ENCODE measurements at places on chromosomes 12 and 14.

DNA sequence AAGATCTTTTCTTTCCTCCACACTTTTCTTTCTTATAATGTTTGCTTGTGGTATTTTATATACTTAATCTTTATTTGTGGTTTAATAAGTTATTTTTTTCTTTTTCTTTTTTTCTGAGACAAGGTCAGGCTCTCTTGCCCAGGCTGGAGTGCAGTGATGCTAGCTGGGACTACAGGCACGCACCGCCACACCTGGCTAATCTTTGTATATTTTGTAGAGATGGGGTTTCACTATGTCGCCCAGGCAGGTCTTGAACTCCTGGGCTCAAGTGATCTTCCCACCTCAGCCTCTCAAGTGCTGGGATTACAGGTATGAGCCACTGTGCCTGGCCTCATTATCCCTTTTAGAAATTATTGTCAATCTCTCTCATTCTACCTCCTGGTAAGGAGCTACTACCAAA lies 87.1 kb downstream of the SCFD1 start:
- DNase-seq = no peak

GRCh38 chr12:111224186-111225066 lies 144.5 kb downstream of the PHETA1 start:
- DNase-seq = no peak

GRCh38 chr12:19402743-19403431 lies 36.4 kb upstream of the AEBP2 start:
- no peak for DNase-seq

- no peak for DNase-seq
Measured at GRCh38 chr12:46377678-46378077, 5.1 kb upstream of the SLC38A2 start.

GRCh38 chr14:69270097-69270496 lies 10.1 kb downstream of the GALNT16 start:
- no peak for DNase-seq

- DNase-seq = no peak
Measured at GRCh38 chr12:16385782-16386646, 38.6 kb downstream of the MGST1 start.

DNA sequence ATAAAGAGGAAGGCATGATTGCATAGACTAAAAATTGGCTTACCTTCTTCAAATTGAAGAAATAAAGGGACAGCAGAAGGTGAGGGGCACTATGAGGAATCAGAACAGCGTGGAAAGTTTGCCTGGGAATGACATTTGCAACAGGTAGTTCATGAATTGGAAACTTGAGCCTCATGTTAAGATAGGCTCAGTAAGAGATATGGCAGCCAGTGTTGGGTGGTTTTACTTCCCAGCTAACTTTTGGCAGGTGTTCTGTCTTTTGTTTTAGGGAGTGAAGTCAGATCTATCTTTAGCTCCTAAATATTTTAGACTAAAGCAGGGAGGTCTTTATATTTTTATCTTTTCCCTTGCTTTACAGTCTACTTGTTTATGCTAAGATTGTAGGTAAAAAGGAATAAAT lies 122.4 kb downstream of the ANO6 start:
- DNase-seq = no peak

DNA sequence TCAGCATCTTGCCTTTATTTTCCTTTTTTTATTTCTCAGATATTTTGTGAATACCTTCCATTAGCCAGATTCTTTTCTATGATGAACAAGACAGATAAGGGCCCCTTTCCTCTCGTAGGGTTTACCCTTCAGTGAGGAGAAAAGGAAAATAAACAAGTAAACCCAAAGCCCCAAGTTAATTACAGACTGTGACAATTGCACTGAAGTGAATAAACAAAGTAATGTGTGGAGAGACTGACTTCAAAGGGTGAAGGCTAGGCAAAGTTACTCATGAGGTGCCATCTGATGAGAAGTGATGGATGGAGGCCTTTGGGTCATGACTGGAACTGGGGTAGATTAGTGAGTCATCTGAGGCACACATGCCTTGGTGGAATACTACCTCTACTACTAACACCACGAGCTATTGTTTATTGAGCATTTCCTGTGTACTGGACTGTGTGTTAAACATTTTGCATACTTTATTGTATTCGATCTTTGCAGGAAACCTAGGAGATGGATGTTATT lies 143.4 kb upstream of the PRICKLE1 start:
- DNase-seq = no peak

- DNase-seq = no peak
Measured at GRCh38 chr14:103613517-103613916, 15.5 kb upstream of the KLC1 start.

- DNase-seq = no peak
Measured at GRCh38 chr14:50717811-50718210, 49.7 kb upstream of the SAV1 start.

DNA sequence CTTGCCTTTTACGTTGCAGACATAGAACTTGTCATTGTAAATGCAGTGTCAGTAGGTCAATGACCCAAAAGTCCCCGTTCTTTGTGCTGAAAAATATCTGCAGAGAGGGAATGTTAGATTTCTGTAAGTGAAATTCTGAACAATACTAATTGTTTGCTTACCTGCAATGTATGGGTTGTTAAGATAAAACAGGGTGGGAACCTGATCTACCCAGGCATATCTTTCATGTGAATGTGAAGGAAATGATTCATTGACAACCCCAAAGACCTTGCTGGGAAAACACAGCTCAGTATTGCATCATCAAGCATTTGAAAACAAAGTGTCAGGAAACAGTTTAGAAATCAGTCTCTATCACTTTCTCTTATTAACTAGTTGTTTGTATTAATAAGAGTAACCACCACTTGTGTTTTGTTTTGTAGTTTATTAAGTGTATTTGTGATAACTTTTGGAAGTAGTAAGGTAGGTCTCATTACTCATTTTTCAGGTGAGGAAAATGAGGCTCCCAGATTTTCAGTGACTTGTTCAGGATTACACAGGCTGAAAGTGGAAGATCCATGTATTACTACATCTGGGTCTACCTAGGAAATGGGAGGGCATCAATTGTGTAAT lies 57.9 kb upstream of the SLC38A2 start:
- DNase-seq = peak; percentile 5

GRCh38 chr12:75938189-75938588 lies 93.4 kb downstream of the PHLDA1 start:
- DNase-seq = no peak

DNA sequence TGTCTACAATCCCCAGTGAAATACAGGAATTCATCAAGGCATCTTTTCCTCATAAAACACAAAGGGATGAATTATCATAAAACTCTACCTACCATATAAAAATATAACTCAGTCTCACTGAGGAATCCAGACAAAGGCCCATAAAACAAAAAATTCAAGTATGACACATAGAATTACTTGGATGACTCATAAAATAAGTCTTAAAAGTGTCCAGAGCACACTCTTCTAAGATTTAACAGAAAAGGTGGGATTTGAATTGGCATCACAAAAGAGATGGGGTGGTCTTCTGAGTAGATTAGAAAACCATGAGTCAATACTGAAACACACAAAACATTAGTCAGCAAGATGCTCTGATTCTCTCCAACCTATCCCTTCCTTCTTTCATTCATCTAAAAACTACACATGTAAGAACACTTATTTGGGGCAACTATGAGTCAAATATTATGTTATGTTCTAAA lies 202.7 kb upstream of the GARIN6 start:
- no peak for DNase-seq

DNA sequence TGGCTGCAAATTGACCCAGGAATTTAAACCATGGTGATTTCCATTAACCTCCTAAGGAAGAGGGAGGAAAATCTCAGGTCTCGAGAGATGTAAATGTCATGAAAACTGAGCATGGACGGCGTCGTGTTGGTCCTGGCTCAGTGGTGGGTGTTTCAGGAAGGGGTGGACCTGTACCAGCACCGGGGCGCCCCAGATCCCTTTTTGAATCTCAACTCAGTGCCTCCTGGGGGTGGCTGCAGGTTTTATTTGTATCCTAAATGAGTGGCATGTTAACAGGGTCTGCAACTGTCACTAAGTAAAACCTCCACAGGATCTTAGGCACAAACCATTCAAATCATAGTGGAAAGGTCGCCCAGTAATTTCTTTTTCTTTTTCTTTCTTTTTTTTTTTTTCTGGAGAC lies 101.3 kb downstream of the ASCL4 start:
- no peak for DNase-seq

GRCh38 chr14:89531661-89532335 lies 114.8 kb upstream of the FOXN3 start:
- DNase-seq = no peak

GRCh38 chr12:48601013-48601756 lies 31.3 kb upstream of the LALBA start:
- no peak for DNase-seq

- DNase-seq = no peak
Measured at GRCh38 chr12:118189741-118190191, 53.8 kb downstream of the PEBP1 start.

DNA sequence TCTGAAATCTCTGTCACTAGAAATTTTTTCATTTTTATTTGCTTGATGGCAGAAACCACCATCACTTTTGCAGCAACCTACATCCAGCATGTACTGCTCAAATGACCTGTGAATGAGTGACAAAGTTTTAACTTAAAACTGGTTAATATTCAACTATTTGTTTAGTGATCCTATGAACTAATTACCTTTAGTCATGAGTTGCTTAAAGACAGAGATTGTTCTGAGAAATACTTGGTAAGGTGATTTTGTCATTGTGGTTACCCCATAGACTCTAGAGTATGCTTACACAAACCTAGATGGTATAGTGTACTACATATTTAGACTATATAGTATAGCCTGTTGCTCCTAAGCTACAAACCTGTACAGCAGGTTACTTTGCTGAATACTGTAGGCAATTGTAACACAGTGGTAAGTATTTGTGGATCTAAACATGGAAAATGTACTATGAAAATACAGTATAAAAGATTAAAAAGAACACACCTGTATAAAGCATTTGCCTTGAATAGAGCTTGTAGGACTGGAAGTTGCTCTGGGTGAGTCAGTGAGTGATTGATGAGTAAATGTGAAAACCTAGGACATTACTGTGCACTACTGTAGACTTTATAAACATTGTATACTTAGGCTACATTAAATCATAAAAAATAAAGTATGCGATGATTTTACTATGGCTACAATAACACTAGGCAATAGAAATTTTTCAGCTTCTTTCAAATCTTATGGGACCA lies 256.6 kb upstream of the PPFIA2 start:
- no peak for DNase-seq

DNA sequence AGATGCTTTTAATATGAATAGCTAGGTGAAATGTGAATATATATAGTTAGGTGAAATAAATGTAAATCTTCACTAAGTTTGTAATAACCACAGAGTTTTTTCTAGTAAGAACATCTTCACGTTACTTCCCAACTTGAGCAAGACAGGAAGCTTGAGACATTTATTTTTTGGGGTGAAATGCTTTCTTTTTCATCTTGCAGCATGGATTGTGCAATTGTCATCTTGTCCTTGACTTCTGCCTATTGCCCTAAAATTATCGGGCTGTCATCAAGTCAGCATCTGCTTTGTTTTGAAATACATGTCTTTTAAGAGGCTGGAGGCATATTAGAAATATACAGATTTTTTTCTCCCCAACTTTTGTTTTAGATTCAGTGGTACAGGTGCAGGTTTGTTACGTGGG lies 433.9 kb downstream of the PCNX1 start:
- no peak for DNase-seq

- peak; percentile 72 for DNase-seq
Measured at GRCh38 chr12:54191550-54192022, 2.8 kb upstream of the SMUG1 start.

- no peak for DNase-seq
Measured at GRCh38 chr14:42565556-42565955, 958.9 kb downstream of the LRFN5 start.

DNA sequence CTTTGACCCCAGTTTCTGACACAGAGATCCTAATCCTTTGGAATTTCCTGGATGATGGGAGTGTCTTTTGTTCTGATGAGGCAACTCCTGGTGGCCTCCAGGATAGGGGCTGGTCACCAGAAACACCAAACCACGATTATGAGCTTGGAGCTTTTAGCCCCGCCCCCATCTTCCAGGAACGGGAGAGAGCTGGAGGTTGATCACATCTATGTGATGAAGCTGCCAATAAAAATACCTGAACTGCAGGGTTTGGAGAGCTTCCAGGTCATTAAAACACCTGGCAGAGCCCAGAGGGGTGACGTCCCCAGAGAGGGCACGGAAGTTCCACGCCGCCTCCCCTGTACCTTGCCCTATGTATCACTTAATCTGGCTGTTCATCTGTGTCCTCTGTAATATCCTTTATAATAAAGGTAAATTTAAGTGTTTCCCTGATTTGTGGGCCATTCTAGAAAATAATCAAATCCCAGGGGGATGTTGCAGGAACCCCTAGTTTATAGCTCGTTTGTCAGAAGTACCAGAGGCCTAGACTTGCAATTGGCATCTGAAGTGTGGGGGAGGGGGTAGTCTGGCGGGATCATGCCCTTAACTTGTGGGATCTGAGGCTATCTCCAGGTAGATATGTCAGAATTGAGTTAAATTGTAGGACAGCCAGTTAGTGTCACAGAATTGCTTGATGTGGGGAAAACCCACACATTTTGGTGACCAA lies 21.2 kb downstream of the APPL2 start:
- no peak for DNase-seq

- DNase-seq = no peak
Measured at GRCh38 chr14:72023128-72024042, 91.2 kb downstream of the RGS6 start.

- DNase-seq = no peak
Measured at GRCh38 chr14:95609398-95609990, 74.6 kb downstream of the GLRX5 start.

GRCh38 chr12:1805441-1806081 lies 14.8 kb upstream of the LRTM2 start:
- no peak for DNase-seq

DNA sequence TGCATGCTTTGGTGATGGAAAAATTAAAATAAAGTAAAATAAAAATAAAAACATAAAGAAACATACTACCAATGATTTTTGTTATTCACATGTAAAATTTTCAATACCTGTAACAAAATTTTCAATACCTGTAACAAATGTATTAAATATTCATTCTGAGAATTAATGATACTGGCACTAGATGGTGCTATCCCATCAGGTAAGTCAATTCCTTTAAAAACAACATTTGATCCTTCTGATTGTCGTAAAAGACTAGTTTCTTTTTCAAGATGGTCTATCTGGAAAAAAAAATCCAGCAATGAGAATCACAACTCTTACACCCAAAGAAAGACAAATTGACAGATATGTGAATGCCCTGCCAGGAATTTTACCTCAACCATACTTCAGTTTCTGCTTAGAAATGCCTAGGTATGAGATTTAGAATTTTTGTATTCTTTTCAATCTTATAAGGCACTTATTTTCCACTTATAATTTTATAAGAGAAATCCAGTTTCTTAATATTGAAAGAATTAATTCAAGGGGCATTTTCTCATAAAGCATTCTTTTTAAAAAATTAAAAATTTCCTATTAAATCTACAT lies 30.7 kb downstream of the CEP290 start:
- DNase-seq = no peak

GRCh38 chr12:50727466-50727865 lies 36.4 kb upstream of the ATF1 start:
- DNase-seq = no peak
